ENCODE measurements at places on chromosomes 2 and 18.

DNA sequence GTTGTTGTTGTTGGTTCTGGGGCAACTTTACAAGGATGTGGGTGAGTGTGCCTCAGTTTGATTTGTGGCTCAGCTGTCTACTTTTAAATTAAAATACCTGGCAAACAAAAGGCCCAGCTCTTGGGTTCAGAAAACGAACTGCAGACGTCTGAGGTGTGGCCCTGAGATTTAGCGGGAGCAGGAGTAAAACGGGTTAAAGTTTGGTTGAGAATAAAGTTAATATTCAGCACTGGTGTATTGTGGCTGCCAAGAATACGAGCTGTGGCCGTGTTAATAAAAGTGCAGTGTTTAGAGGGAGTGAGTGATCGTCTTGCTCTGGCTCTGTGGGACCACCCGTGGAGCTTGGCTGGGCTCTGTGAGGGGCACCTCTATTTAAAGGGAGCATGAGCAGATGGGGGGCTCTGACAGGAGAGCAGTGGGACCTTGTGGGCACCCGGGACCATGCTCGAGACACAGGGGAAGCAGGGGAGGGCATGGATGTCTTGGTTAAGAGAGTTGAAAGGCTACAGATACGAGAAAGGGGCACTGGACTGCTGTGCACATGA lies 80.3 kb downstream of the VAPA start:
- DNase-seq: no peak

GRCh38 chr2:10016802-10017258 lies 26.5 kb upstream of the KLF11 start:
- no peak for DNase-seq

GRCh38 chr2:179951680-179952079 lies 55.4 kb downstream of the CWC22 start:
- DNase-seq: no peak

DNA sequence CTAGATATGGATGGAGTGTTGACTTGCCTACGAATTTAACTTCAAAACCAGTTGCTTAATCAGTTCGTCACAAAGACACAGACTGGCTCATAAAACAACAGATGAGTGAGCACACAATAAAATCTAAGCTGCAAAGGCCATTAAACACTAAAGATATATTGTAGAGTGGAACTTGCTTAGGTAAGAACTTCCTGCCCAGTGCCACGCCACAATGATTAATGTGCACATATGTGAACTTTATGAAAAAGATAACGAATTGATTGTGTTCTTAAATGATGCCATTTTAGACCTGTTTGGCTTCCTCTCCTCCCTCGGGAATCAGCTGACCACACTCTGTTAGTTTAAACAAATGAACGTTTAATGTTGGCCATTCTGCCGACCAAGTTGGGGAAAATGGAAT lies 2031.3 kb upstream of the CELF4 start:
- DNase-seq: no peak

DNA sequence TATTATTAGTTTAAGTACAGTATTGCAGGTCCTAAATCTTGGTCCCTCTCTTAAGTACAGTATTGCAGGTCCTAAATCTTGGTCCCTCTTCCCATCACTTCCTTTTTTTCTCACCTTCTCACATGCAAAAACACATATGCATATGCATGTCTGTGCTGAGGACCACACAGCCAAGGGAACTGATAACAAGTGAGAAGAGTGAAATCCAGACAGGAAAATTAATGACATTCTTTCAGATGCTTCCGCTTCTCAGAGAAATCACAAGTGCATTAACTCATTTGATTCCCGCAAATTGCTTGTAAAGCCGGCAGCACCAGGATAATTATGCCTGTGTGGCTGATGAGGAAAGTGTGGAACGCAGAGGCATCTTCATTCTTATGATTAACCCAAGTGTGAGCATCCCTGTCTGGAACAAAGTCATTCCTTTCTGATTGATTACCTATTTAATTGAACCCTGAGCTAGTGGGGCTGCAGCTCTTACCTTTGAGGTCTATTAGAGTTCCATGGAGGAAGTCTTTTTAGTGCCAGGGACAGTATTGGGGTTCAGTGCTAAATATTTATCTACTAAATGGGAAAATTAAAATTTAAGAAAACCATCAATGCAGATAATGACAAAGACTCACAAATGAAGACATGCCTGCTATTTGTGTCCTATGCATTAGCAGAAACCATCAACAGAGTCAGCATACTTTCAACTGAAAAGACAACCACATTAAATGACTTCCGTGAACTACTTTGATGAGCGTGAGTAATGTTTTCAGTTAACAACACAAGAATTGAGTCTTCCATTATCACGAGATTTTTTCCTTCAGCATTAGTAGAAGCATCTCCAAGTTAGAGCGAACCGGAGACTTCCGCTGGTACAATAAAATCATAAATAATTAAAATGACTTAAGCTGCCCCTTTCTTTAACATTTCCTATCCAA lies 220.4 kb upstream of the SLC35G4 start:
- no peak for DNase-seq

- DNase-seq: peak; percentile 73
Measured at GRCh38 chr2:181258720-181259119, 198.5 kb upstream of the ITGA4 start.

- DNase-seq: no peak
Measured at GRCh38 chr2:239058766-239059165, 210.9 kb downstream of the TWIST2 start.

Measured in fibroblast of pulmonary artery (primary cell).